ENCODE measurements at places on chromosomes 4 and X.

DNA sequence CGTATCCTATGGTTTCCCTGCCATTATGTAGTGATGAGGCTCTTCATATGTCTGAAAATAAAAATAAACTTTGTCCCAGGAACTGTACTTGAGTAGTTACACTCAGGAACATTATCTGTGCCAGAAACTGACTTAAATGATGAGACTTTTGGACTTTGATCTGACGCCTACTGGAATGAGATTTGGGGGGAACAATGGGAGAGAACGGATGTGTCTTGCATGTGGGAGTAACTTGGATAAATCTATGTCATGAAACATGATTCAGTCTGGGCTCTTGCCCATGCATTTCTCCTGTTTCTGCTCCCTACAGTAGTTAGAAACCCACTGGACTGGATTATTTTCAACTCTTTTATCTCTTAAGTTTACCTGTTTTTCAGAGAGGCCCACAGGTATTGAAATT is 2351.4 kb downstream of the PCDH7 start:
- DNase-seq: no peak

GRCh38 chr4:26493461-26493860 is 3.2 kb upstream of the CCKAR start:
- DNase-seq: peak; percentile 61

DNA sequence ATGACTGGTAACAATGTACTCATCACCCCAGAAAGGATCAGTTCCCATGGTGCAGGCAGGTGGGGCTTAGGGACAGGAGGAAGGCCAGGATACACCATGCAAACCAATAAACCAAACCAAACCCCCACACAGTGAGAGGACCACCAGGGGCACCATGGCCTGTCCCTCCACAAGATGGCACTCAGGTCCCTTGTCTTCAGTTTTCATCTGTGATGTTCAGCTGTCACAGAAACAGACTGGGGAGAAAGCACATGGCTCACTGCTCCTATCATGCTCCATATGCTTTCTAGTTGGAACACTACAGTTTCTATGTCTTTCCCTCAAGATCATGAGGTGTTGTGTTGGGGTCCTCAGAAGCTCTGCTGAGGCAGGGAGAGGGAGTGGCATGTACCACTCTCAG is 10.1 kb downstream of the HS3ST1 start:
- DNase-seq: peak; percentile 49

DNA sequence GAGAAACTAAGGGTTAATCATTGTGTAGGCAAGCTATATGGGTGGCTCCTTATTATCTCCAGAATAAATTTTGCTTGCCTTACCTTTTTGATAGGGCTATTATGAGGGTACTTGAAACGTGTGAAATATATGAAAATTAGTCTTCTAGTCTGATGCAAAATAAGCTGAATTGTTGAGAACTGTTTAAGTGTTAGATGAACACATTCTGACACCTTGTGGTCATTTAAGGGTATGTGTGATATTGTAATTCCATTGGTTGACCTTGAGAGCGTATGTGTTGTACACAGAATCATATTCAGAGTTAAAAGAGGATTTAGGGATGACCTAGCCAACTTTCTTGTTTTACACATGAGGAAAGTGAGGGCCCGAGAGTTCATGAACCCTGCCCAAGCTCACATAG is 44.6 kb upstream of the LINC00632 start:
- DNase-seq: peak; percentile 11

DNA sequence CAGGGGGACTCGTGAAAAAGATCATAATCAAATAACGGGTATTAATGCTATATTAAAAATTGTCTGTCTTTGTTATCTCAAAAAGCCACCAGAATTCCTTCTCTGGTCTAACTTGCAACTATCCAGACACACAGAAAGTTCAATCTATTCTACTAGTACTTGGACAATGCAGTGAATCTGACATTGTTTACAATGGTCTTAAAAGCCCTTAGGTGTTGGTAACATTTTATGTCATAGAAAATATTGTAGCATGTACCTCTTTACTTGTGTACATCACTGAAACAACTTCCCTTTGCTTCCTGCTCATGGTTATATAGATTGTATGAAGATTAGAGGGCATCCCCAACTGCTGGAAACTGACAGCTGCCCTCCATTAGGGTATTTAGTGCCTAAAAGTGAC is 71.1 kb upstream of the PPP3CA start:
- no peak for DNase-seq

DNA sequence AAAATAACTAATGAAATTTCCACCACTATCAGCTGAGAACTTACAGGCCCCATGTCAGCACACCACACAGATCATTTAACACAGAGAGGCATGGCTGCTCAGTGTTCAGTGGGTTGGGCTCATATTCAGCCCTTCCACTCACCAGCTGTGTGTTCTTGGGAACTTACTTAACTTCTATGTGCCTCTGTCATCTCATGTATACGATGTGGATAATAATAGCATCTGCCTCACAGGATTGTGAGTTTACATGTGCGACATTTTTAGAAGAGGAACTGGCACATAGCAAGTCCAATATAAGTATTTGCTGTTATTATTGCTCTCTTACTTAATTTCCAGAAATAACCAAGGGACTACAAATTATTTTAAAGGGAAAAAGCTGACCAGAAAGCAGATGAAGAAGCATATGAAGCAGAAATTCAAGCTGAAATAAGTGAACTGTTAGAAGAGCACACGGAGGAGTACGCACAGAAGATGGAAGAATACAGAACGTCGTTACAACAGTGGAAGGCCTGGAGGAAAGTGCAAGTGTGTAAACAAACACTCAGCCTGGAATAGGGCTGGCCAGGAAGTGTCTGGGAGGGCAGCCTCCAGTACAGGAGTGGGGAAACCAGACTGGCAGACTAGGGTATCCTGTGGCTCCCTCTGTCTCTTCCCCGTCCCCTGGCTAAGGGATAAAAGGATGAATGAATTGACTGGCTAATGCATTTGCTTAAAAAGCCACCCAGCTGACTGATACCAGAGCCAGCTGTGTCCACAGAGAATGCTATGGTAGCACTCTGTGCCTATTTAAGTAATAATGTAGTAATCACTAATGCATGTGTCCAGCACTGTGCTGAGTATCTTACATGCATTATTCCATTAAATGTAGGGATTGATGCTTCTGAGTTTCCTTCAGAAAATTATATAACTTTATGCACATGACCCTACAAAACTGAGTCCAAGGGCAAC is 67.1 kb downstream of the CC2D2A start:
- peak; percentile 15 for DNase-seq

- peak; percentile 97 for DNase-seq
These were observed at the start of the genes GLA and HNRNPH2 for GRCh38 chrX:101407748-101408531. Gene GLA, minus strand, starts transcription at chrX:101407925. Its CDS starts 22 bp downstream, at chrX:101407903. Gene HNRNPH2, plus strand, starts transcription at chrX:101408222. Its CDS starts 3,767 bp downstream, at chrX:101411989.

DNA sequence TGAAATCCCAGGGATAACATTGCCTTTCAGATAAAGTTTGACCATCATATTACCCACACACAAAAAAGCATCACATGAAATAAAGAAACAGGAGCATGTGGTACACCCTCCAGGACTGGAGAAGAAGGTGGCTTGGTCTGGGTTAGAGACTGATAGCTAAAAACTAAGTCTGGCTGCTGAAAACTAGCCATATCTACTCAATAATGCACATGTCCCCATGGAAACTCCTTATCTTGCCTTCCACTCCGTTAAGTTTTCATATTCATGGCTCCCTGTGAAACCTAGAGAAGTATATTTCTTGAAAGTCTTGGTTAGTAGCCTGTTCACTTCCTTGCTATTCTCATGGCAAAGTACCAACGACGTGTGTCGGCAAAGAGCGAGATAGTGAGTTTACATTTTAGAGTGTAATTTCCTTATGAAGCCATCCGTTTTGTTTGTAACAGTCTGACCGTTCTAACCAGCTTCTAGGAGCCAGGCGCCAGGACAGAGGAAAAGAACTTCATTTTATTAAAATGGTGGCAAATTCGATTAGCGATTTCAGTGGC is 6.7 kb upstream of the DCTD start:
- no peak for DNase-seq

- no peak for DNase-seq
These were observed 124.8 kb upstream of the SLIT2 start for GRCh38 chr4:20126906-20127305.

GRCh38 chrX:141902366-141902765 is 1.3 kb upstream of the MAGEC1 start:
- no peak for DNase-seq

DNA sequence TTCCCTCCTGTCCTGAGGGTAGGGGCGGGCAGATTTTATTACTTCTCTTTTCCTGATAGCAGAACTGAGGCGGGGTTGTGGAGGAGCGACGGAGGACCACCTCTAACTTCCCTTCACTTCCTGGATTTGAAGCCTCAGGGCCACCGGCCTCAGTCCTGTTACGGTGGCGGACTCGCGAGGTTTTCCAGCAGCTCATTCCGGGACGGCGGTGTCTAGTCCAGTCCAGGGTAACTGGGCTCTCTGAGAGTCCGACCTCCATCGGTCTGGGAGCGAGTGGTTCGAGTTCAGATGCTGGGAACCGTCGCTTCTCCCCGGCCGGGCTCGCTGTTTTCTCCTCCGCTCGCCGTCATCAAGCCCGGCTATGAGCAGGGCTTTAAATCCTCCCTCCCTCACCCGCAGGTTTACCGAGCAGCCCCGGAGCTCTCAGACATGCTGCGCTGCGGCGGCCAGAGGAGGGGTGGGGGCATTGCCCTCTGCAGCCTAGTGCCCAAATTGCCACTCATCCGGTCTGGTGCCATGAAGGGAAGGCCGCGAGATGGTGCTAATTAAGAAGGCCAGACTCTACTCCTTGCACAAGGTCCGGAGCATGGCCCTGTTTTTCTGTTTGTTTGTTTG is 23.3 kb downstream of the HAND2 start:
- DNase-seq: no peak

GRCh38 chr4:41213625-41214135 is 662 bp downstream of the APBB2 start:
- no peak for DNase-seq

DNA sequence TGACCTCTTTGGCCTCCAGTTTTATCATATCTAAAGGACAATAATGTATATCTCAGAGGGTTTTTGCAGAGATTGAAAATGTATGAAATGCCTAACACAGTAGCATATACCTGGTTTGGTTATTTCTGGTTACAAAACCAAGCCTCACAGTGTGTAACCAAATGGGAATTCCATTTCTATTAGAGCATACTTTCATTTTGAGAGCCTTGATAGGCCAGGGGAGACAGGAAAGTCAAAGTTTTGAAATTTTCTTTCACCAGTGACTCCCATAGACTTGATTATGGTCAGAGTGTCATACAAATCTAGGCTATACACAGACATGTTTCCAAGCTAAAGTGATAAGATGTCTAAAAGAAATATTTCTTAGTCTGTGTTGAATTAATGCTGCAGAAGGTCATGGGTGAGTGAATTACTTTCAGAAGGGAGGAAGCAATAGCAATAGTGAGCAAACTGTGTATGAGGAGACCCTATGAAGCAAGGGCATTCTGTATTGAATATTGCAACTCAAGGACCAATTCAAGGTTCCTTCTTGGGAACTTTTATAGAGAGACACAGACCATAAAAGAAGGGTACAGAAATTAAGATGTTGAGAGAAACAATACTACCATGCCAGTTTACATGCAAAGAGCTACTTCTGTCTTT is 151.1 kb downstream of the PDE5A start:
- DNase-seq: peak; percentile 26

- DNase-seq: no peak
These were observed 23.6 kb downstream of the CPE start for GRCh38 chr4:165402375-165402774.

Measured in myocyte (in vitro differentiated cells).